ENCODE measurements at places on chromosomes 12 and 14.

- DNase-seq, result no peak
These were observed 35.5 kb upstream of the RFLNA start for GRCh38 chr12:124259154-124260066.

GRCh38 chr14:51167587-51168214 lies 72.3 kb upstream of the TMX1 start:
- DNase-seq, result no peak

DNA sequence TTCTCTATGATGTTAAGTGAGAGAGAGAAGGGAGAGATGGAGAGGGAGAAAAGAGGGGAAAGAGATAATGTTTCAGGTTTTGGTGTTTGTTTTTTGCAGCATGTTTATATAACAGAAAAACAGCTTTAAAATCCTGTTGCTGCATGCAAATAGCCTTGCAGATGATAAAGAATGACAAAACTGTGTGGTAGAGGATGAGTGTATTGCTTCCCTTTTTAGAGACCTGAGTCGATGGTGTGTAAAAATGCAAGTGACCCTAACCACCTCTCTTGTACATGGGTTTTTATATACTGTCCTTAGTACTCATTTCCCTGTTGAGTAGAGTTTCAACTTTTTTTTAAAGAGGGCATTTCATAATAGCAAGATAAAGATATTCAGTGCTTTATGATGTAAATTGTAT lies 249.1 kb downstream of the AKAP6 start:
- no peak for DNase-seq

DNA sequence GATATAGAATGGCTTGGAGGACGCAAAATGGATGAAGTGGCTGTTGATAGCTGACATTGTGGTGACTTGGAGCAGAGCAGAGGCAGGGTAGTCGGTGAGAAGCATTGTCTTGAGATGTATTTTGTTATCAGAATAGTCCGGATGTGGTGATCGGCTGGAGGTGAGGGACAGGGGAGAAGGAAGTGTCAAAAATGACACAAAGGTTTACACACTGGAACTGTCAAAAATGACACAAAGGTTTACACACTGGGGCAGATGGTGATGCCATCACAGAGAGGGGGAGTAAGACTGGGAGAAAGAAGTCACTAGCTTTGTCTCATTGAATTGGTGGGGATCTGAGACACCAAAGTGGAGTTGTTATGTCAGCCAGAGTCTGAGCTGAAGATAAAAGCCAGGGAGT lies 30.1 kb downstream of the CDKL1 start:
- no peak for DNase-seq
